ENCODE measurements at places on chromosomes 12 and 14.

GRCh38 chr14:84929086-84929485, 600.9 kb upstream of the FLRT2 start:
- DNase-seq: no peak
- H3K27ac ChIP-seq: no peak overlapping the region
- no peaks in the 10 kb centered on the region for H3K36me3 ChIP-seq
- no peak overlapping the region for H3K4me3 ChIP-seq
- no peaks in the 10 kb centered on the region for H3K4me1 ChIP-seq
- H3K27me3 ChIP-seq: no peaks in the 10 kb centered on the region

DNA sequence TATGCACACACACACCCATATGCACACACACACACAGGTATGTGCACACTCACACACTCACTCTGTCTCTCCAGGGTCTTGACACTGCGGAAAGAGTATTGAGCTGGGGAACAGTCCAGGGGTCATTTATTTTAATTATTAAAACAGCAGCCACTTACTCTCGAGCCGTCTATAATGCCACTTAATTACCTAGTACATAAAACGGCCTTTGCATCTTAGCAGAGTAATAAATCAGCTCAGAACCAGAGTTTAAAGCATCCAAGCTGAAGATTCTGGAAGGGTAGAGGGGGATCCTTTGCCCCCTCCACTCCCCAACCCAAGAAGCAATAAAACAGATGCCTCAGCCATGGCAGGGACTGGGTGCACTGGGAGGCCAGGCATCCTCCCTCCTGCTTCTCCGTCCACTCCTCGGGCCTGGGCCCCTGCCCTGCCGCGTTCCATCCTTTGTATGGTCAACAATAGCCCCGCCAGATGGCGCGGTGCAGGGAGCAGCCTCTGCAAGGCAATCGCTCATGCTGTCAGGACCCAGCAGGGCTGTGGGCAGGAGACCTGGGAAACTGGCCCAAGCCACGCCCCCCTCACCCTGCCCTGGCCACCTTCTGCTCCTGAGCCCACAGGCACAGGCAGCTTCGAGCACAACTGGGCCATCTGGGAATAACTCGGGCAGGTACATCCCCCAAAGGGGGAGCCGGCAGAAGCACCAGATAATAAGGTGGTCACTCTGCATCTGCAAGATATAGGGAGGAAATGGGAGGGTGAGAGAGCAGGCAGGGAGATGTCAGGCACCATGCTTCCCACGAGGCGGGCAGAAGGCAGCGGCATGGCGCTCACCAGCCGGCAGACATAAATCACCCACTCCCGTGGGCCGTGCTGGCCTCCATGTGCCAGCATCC, 40.9 kb downstream of the CCDC85C start:
- no peak overlapping the region for H3K4me3 ChIP-seq
- no peaks in the 10 kb centered on the region for H3K36me3 ChIP-seq
- DNase-seq: no peak
- peaks cover 73% of the 10 kb centered on the region for H3K4me1 ChIP-seq
- H3K27me3 ChIP-seq: no peaks in the 10 kb centered on the region

DNA sequence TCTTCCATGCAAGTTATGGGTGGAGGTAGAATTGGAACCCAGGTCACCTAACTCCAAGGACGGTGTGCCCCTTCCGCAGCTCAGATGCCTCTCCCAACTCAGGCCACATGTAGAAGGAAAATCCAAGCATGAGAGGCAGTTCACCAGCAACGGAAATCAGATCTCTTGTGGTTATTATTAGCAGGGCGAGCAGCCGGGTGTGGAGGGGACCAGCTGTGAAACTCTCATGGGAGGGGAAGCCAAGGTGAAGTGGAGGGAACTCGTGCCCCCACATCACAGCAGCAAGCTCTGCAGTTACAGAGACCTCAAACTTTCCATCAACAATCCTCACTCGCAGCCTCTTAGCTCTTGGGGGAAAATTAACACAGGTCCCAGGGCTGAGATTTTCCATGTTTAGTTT, 79.7 kb downstream of the KSR2 start:
- H3K27ac ChIP-seq: no peak overlapping the region
- DNase-seq: no peak
- no peaks in the 10 kb centered on the region for H3K36me3 ChIP-seq
- no peaks in the 10 kb centered on the region for H3K27me3 ChIP-seq
- H3K4me3 ChIP-seq: no peak overlapping the region

DNA sequence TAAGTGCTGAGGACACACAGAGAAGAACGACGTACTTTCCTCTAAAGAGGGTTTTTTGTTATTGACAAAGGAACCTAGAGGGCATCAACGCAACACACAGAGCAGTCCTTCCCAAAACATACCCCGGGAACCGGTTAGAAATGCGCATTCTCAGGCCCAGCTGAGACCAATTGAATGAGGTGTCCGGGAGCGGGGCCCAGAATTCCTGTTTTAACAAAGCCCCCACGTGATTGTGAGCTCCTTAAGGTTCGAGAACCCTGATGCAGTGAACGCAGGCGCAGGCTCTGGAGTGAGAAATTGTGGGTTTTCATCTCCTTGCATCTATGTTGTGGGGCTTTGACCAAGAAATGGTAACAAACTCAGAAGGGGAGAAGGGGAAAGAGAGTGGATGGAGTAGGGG, 51.0 kb upstream of the TBX3 start:
- H3K36me3 ChIP-seq: no peaks in the 10 kb centered on the region

- H3K36me3 ChIP-seq: no peaks in the 10 kb centered on the region
- H3K4me3 ChIP-seq: no peak overlapping the region
- H3K4me1 ChIP-seq: no peaks in the 10 kb centered on the region
Observed at GRCh38 chr12:78636231-78636855, 228.2 kb upstream of the SYT1 start.

DNA sequence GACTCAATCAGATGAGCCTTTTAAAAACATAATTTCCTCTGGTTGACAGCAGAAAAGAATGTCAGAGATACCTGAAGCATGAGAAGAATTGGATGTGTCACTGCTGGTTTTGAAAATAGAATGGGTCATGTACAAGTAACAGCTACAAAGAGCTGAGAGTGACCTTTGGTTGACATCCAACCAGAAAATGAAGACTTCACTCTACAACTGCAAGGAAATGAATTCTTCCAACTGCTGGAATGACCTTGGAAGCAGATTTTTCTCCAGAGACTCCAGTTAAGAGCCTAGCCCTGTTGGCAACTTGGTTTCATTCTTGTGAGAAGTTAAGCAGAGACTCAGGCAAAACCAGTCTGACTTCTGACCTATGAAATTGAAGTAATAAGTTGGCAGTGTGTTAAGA, 505.9 kb downstream of the SLC16A7 start:
- H3K4me1 ChIP-seq: no peaks in the 10 kb centered on the region
- no peak overlapping the region for H3K4me3 ChIP-seq
- H3K27ac ChIP-seq: no peak overlapping the region
- DNase-seq: no peak

- no peaks in the 10 kb centered on the region for H3K27me3 ChIP-seq
- DNase-seq: no peak
- no peak overlapping the region for H3K4me3 ChIP-seq
- no peaks in the 10 kb centered on the region for H3K36me3 ChIP-seq
- H3K4me1 ChIP-seq: no peaks in the 10 kb centered on the region
Observed at GRCh38 chr12:61098031-61098580, 1162.1 kb upstream of the USP15 start.

GRCh38 chr12:81683881-81684280, 75.3 kb downstream of the PPFIA2 start:
- DNase-seq: no peak
- H3K4me3 ChIP-seq: no peak overlapping the region
- H3K27ac ChIP-seq: no peak overlapping the region
- no peaks in the 10 kb centered on the region for H3K36me3 ChIP-seq
- no peaks in the 10 kb centered on the region for H3K27me3 ChIP-seq
- no peaks in the 10 kb centered on the region for H3K4me1 ChIP-seq

- no peak for DNase-seq
- no peaks in the 10 kb centered on the region for H3K36me3 ChIP-seq
- no peaks in the 10 kb centered on the region for H3K27me3 ChIP-seq
Observed at GRCh38 chr12:21818627-21819026, 44.1 kb upstream of the KCNJ8 start.

- H3K36me3 ChIP-seq: no peaks in the 10 kb centered on the region
- no peak overlapping the region for H3K27ac ChIP-seq
- no peaks in the 10 kb centered on the region for H3K27me3 ChIP-seq
- H3K4me1 ChIP-seq: peaks cover 7% of the 10 kb centered on the region
- H3K4me3 ChIP-seq: no peak overlapping the region
- no peak for DNase-seq
Observed at GRCh38 chr12:12017798-12018197, 52.9 kb upstream of the BCL2L14 start.

- H3K4me3 ChIP-seq: no peak overlapping the region
- H3K27ac ChIP-seq: no peak overlapping the region
- no peaks in the 10 kb centered on the region for H3K27me3 ChIP-seq
- no peaks in the 10 kb centered on the region for H3K36me3 ChIP-seq
- DNase-seq: peak; percentile 87
Observed at GRCh38 chr12:13222076-13222475, 25.6 kb downstream of the EMP1 start.

DNA sequence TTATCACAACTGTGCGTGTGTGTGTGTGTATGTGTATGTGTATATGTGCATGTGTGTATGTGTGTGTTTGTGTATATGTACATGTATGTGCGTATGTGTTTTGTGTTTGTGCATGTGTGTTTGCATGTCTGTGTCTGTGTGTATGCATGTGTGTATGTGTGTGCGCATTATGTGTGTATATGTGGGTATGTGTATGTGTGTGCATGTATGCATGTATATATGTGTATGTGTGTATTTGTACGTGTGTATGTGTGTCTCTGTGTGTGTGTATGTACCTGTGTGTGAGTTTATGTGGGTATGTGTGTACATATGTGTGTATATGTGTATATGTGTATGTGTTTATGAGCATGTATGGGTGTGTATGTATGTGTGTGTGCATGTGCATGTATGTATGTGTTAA, 37.6 kb upstream of the PIWIL1 start:
- H3K4me3 ChIP-seq: no peak overlapping the region
- no peak for DNase-seq
- H3K27ac ChIP-seq: no peak overlapping the region
- H3K36me3 ChIP-seq: no peaks in the 10 kb centered on the region
- no peaks in the 10 kb centered on the region for H3K4me1 ChIP-seq

- H3K4me3 ChIP-seq: no peak overlapping the region
- no peak overlapping the region for H3K27ac ChIP-seq
- no peak for DNase-seq
Observed at GRCh38 chr12:91983935-91984334, 161.7 kb downstream of the BTG1 start.

GRCh38 chr12:121352682-121353018, 439 bp upstream of the ANAPC5 start:
- H3K27ac ChIP-seq: peak overlapping the region; percentile 42
- H3K4me1 ChIP-seq: peaks cover 32% of the 10 kb centered on the region
- DNase-seq: no peak
- H3K36me3 ChIP-seq: no peaks in the 10 kb centered on the region
- H3K4me3 ChIP-seq: peak overlapping the region; percentile 89
- H3K27me3 ChIP-seq: no peaks in the 10 kb centered on the region

GRCh38 chr12:66199831-66200509, 11.0 kb downstream of the IRAK3 start:
- H3K36me3 ChIP-seq: no peaks in the 10 kb centered on the region
- no peak overlapping the region for H3K27ac ChIP-seq
- H3K4me1 ChIP-seq: peaks cover 10% of the 10 kb centered on the region
- H3K4me3 ChIP-seq: no peak overlapping the region

GRCh38 chr12:3200032-3200617, 122.9 kb downstream of the TSPAN9 start:
- H3K4me1 ChIP-seq: peaks cover 47% of the 10 kb centered on the region
- H3K36me3 ChIP-seq: no peaks in the 10 kb centered on the region
- H3K4me3 ChIP-seq: peak overlapping the region; percentile 42
- no peaks in the 10 kb centered on the region for H3K27me3 ChIP-seq
- DNase-seq: no peak

DNA sequence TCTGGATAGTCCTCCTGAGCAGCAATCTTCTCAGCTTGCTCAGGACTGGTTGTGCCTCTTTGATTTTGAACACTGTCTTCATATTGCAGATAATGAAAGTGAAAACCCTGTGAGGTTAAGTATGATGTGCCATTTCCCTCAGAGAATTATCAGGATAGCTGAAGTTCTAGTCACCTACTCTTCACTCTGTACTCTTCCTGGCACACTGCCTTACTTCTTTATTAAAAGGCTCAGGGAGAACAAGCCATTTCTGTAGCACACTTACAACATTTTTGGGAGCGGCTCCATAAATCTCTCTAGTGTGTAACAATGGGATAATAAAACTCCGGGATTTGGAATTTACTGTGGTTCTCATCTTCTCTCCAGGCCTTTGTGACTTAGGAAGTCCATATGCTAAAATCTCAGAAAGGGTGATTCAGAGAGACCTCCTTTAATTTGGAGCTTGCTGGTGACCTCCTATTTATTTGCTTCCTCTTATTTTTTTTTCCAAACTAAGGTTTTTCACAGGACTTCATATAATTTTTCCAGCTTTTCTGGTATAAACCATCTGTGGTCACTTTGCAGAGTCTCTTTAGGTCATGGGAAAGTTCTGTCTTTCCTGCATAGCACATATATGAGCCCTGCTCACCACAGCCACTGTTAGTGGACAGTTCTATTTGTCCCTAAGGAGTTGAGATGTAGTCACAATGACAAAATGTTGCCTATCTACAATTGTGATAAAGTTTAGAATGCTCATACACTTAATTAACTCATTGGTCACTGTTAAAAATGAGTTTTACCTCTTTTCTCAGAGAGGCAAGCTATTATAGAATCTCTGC, 53.5 kb upstream of the LDHB start:
- no peak overlapping the region for H3K4me3 ChIP-seq
- no peaks in the 10 kb centered on the region for H3K27me3 ChIP-seq
- no peak overlapping the region for H3K27ac ChIP-seq
- no peaks in the 10 kb centered on the region for H3K36me3 ChIP-seq
- DNase-seq: no peak

- H3K36me3 ChIP-seq: no peaks in the 10 kb centered on the region
- H3K27me3 ChIP-seq: no peaks in the 10 kb centered on the region
- DNase-seq: no peak
- no peak overlapping the region for H3K27ac ChIP-seq
- H3K4me1 ChIP-seq: no peaks in the 10 kb centered on the region
- no peak overlapping the region for H3K4me3 ChIP-seq
Observed at GRCh38 chr14:33369972-33370371, 431.3 kb downstream of the NPAS3 start.

GRCh38 chr12:57145460-57146059, 1.9 kb downstream of the LRP1-AS start:
- peak overlapping the region; percentile 92 for H3K27ac ChIP-seq
- peaks cover 93% of the 10 kb centered on the region for H3K4me1 ChIP-seq
- H3K27me3 ChIP-seq: no peaks in the 10 kb centered on the region
- DNase-seq: no peak

DNA sequence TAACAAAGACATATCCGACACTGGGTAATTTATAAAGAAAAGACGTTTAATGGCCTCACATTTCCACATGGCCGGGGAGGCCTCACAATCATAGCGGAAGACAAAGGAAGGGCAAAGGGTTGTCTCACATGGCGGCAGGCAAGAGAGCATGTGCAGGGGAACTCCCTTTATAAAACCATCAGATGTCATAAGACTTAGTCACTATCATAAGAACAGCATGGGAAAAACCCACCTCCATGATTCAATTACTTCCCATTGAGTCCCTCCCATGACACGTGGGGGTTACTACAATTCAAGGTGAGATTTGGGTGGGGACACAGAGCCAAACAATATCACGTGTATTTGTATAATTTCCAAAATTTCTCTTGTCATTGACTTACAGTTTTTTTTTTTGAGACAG, 5.5 kb upstream of the LMNTD1 start:
- H3K27ac ChIP-seq: no peak overlapping the region
- H3K4me1 ChIP-seq: no peaks in the 10 kb centered on the region
- H3K36me3 ChIP-seq: no peaks in the 10 kb centered on the region

Data from vagina (tissue), 2 donors.